ENCODE measurements at places on chromosomes 3 and 15.

GRCh38 chr3:132675408-132675807 is 15.3 kb downstream of the UBA5 start:
- DNase-seq, result no peak

GRCh38 chr3:175648899-175649298 is 789.8 kb downstream of the NAALADL2 start:
- DNase-seq, result no peak

- DNase-seq, result no peak
These were observed 7.4 kb downstream of the APPL1 start for GRCh38 chr3:57234613-57235575.

- no peak for DNase-seq
These were observed 325.0 kb downstream of the CGGBP1 start for GRCh38 chr3:87733671-87734367.

DNA sequence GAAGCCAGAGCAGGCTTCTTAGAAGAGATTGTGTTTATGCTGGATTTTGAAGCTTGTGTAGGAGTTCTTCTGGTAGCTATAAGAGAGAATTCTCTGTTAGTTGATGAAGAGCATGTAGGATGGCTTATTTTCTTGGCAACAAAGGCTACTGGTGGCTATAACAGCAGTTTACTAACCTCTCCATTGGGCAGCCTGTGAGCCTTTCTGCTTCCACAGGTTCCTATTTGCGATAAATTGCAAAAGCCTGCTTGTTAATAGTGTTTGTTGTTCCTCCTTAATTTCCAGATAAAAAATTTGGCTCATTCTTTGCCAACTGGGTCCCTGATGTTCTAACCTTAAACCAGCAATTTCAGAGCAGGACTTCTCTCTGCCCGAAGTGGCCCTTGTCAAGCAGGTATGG is 290.6 kb upstream of the TRIM42 start:
- DNase-seq, result no peak

- DNase-seq, result no peak
These were observed 243.2 kb upstream of the VEPH1 start for GRCh38 chr3:157746391-157746790.

GRCh38 chr3:50573566-50574443 is 4.5 kb downstream of the HEMK1 start:
- DNase-seq, result no peak

- peak; percentile 47 for DNase-seq
These were observed 655 bp downstream of the CYFIP1 start for GRCh38 chr15:22979238-22980188.

DNA sequence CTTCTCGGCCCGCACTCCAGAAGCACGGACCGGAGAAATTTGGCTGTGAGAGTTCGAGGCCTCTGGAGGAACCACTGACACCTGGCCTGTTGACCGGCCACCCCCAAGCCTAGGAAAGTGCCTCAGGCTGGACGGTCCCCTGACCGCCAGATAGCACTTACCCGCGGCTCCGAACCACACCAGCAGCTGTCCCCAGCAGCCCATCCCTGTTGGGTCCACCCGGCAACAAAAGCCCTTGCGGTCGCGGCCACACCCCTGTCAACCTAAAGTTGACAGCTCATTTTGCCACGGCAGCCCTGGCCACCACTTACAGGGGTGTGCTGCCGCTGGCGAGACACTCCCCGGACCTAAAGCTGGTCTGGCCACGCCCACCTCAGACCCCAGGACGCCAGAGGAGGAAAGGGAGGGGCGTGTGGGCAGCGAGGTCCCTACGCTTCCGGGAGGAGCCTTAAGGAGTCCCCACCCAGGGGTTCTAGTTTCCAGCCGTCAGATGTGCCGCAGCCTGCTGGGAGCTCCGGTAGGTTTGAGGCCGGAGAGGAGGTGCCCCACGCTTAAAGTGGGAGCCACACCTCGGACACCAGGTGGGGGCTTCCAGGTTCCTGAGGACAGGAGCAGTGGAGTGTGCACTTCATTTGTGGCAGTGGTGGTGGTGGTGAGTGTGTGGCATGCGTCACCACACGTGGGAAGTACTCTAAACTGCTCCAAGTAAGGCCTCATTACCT is at the start of gene LTK:
LTK (minus strand) TSS at position 322 of the 722 bp plus-strand sequence; CDS start at position 204, 118 bp downstream.
- no peak for DNase-seq

DNA sequence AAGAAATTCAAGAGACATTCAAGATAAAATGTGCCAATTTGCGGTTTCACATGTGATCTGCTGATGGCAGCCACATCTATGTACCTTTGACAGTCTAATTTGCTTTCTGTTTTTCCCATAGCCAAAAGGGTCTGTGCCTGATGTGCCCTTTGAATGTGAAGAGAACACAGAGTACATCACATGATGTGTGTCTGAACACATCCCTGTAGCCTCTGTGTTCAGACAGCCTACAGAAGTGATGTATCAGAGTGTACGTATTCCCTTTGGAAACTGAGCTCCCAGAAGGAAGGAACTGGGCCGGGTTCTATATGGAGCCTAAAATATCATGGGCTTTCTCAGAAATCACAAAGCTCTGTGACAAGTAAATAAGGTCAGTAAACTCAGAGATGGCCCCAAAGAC is 52.4 kb downstream of the BOC start:
- no peak for DNase-seq

- DNase-seq, result no peak
These were observed 24.9 kb downstream of the CXCR6 start for GRCh38 chr3:45968149-45968548.

DNA sequence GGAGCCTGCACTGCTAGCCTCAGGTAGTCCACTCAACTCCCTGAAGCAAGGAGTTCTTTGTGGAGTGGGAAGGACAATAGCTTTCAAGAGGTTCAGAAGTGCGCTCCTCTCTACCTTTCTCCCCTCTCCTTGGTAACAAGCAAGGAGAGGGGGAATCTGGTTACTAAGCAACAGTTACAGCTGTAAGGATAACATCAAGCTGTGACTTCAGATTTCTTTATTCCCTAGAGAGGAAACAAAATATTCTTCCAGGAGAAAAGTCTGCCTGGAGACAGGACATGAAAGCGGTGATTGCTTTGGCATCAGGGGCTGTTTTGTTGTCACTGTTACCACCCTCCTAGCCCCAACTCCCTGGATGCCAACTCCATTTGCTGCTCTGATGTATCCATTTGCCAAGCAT is 70.4 kb downstream of the TRANK1 start:
- DNase-seq, result no peak

GRCh38 chr3:184016811-184017671 is 643 bp downstream of the ABCC5 start:
- DNase-seq, result peak; percentile 79

- DNase-seq, result no peak
These were observed 18.1 kb downstream of the H1-8 start for GRCh38 chr3:129560911-129561594.

DNA sequence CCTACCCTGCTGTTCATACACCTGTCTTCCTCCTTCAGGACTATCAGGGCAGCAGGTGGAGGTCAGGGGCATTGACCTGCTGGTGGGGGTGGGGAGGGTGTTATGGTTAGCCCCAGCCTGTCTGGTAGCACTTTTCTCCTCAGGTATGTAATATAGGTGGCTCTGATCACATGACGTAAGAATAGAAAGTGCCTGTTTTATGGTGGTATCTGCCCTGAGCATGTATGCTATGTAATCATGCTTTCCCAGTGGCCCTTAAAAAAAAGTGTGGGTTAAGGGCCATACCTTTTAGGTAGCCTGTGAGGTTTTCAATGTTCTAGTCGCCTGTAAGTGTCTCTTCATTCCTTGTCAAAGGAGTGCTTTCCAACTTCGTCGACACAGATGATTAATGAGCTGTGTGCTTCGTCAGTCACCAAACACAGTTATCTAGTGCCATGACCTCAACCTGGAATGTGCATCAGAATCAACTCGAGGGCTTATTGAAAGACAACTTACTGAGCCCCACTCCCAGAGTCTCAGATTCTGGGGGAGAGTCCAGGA is 86.3 kb downstream of the KLHL25 start:
- no peak for DNase-seq

DNA sequence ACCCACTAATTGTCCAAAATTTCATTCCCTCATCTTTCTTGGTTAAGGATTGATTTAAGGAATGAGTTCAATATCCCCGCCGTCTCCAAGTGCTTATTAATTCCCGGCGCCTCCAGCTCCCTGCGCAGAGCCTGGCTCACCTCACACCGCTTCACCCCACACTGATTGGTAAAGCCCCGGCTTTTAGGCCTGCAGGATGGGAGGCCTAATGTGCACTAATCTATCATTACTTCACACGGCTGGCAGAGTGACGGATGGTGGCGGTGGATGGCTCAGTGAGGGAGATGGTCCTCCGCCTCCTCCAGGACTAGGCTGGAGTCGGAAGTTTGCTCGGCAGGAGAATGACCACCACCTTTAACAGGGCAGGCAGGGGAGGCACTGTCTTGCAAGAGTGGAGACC is 81.7 kb downstream of the MEGF11 start:
- DNase-seq, result no peak

DNA sequence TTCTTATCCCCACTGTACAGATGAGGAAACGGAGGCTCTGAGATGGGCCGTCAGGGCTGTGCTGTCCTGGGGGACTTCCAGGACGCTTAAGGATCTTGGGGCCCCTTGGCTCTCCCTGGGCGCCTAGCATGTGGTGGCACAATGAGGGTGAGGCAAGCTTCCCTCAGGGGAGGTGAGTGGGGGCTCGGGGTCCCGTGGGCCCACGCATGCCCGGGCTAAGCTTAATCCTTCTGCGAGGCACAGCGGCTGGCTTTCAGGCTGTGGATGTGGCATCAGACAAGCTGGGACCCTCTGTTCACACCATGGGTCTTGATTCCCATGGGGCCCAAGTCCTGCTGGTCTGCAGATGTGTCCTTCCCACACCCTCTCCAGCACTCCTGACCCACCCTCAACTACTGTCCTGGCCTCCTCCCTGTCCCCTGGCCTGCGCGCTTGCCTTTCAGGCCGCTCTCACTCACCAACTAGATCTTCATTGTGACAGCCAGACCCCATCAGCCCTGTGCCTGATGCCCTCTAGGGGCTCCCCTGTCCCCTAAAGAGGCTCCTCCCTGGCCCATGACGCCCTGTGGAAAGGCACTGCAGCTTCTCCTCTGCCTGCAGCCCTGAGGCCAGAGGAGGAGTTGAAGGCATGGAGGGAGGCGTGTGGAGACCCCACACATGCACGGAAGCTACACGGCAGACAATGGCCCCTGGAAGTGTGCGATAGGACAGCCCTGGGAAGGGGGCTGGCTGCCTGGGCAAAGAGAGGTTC is 11.3 kb downstream of the DUSP7 start:
- no peak for DNase-seq

DNA sequence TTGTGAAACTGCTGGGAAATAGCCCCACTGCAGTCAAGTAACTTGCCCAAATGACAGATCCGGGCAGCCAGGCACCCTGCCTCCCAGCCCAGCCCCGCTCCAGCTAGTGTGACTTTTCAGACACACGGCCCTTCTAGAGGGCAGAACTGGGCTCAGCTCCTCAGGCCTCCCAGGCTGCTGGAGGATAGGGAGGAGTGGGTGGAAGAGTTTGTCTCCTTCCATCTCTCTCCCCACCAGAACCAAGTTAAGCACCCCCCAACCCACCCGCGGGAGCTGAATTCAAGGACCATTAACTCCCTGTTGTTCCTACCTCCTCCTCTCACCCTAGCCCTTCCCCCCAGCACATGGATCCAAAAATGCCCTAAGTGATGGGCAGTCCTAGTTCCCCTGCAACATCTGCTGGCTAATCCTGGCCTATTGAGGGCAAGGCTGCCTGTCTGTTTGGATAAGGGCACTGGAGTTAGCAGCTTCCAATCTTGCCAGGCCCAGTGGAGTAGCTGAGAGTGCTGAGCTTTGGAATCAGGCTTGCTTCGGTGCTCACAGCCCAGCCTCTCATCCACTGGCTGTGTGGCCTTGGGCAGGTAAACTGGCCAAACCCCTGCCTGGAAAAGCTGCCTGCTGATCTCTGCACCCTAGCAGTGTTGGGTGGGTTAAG is 3.1 kb downstream of the CCDC33 start:
- DNase-seq, result no peak

- no peak for DNase-seq
These were observed 15.3 kb downstream of the SEC61A1 start for GRCh38 chr3:128067489-128067888.

- no peak for DNase-seq
These were observed 102.4 kb upstream of the EOMES start for GRCh38 chr3:27824312-27825200.

DNA sequence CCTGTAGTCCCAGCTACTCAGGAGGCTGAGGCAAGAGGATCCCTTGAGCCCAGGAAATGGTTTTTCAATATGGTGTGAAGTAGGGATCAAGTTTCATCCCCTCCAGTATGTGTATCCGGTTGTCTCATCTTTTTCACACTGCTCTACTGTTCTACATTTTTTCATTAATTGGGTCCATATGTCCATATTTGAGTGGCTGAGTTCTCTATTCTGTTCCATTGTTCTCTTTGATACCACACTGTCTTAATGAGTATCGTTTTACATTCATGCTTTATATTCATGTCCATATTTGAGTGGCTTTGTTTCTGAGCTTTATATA is 81.6 kb upstream of the LRRFIP2 start:
- DNase-seq, result no peak

DNA sequence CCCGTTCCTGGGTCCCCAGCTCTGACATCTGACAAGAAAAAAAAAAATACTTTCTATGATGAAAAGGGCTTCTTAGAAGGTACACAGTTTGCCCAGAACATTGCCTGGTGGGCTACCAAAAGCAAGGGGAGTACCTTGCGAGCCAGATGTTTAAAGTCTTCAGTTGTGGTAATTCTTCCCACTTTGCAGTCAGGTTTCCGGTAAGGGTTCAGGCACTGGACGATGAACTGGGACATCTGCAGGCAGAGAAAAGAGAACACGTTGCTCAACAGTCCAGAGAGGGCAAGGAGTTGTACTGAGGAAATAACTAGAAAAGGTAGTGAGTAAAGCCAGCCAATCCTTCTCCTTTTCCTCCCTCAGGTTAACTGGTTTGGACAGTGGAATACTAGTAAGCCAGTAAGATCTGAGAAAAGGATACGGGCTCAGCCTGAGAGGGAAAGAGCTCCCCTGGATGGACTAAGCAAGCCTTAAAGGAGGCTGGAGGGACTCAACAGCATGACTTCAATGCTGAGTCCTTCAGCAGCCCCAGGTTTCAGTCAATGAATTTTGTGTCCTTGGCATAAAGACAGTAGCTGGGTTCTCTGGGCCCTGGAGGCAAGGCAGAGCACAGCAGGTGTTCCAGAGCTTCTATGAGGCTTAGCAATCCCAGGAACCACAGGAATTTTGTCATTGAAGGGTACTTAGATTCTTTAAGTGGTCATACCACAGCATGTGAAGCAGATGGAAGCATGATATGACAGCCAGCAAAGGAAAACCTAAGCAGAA is 38.2 kb downstream of the NBEAL2 start:
- no peak for DNase-seq

- no peak for DNase-seq
These were observed 147.7 kb upstream of the SATB1 start for GRCh38 chr3:18572809-18573208.

GRCh38 chr15:40439960-40440742 is 602 bp upstream of the BAHD1 start:
- DNase-seq, result no peak

GRCh38 chr3:139948467-139948866 is 13.5 kb downstream of the CLSTN2 start:
- DNase-seq, result no peak

- peak; percentile 42 for DNase-seq
These were observed 3.3 kb downstream of the TUBGCP5 start for GRCh38 chr15:23035964-23036566.
